ENCODE measurements at places on chromosomes 4 and X.

DNA sequence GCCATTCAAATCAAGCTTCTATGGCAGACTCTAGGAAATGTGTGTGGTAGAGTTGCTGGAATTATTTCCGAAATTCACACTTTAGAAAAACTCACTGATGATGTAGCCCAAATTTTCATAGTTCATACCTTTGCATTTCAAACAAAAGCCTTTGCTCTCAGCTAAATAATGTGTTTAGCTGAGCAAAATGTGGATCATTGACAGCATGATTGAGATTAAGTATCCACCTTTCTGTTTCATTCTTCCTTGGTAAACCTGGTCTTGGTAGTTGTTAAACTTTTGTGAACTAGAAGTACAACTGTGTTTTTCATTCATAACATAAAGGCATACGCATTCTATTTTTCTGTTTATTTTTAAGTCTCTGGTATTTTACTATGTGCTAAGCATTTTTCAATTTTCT lies 7.2 kb downstream of the PCDH7 start:
- DNase-seq, result no peak

DNA sequence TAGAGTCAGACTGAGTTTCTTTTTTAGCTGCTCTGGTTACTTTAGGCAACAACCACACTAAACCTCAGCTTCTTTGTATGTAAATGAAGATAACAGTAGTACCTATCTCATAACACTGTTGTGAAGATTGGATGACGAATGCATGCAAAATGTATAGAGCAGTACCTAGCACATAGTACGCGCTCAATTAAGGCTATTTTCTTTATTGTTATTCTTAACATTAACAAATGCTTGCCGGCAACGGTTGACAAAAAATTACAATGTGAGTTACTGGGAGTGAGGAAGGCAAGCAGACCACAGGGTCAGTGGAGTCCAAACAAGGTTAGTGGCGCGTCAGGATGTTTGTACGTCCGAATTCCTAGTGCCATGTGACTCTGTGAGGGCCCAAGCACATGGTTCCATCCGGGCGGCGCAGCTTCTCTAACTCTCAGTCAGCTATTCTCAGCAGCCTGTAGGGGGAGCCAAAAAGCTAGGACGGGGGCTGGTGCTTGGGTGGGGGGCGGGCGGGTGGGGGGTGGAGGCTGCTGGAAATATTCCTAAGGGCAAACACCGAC lies 821 bp upstream of the NALF2 start:
- DNase-seq, result no peak

- DNase-seq, result no peak
Observed at GRCh38 chr4:164136180-164136616, 617.7 kb upstream of the SMIM31 start.

DNA sequence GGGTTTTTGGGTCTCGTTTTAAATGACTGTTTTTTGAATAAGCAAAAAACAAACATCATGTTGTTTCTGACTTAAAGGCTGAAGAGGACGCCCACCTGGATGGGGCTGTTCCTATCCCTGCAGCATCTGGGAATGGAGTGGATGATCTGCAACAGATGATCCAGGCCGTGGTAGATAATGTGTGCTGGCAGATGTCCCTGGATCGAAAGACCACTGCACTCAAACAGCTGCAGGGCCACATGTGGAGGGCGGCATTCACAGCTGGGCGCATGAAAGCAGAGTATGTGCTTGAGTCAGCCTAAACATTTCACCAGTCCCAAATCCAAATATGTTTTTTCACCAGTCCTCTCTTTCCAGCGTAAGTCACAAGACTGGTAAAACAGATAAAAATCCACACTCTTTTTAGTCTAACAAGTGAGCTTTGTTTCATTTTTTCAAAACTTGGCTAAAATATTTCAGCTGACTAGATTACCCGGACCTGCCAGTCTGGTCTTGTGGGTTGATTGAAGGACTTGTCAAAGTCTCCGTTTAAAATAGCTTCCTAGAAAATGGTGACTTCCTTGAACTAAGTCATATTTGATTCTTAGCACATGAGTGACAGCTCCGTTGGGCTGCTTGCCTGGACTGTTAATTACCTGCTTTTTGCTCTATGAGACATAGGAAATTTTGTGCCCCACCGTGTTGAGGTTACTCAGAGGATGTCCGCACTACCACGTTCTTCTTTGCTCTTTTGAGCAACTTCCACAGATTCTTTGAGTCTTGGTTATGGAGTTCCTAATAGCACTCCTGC lies 20.8 kb downstream of the ENOPH1 start:
- no peak for DNase-seq

DNA sequence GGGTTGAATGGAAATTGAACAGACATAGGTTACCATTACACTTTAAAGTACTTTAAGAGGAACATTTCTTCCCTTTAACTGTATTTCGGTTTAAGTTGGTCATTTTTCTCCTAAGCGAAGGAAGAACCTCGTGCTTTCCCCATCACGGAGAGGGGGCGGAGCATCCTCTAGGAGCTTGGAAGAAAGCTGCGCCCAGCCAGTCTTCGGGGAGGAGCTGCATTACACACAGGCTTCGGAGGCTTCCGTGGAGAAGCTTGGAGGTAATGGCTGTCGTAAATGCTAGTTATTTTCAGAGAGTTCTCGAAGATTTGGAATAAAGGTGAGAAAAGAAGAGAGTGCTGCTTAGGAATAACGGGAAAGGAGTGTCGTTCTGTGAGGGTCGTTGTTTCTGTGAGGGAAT lies at the start of gene PWWP3B:
Gene PWWP3B, plus strand, starts transcription at position 199 of the 400 bp plus-strand sequence. CDS start 37,128 bp downstream, outside the sequence.
- no peak for DNase-seq

- no peak for DNase-seq
Observed at GRCh38 chr4:56786955-56787354, 34.5 kb downstream of the SPINK2 start.

DNA sequence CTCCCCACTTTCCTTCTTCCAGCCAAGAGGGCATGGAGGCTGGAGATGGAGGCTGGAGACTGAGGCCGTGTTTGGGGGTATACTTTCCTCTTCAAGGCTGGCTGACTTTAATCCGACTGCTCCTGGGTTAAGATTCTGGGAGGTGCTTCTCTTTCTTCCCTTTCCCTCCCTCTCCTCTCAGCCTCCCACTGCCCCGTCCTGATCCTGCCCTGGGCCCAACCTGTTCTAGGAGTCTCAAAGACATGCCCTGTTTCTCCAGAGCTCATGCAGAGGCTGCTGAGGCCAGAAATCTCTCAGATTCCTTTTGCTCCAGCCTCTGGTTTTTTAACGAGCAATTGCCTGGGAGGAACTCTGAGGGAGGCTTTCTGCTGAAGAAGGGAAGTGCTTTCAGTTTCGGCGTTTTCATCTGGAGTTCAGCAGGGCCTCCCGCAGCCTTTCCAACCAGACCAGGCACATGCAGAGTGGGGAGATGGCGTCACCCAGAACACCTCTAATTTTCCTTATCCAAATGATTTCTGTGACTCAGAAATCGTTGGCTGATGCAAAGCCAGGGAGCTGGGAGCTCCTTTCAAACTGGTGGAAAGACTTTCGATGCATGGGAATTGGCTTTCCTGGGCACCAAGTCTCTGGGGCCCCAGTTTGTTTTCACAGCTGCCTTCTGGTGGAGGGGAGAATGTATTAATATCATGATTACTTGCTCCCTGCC lies 34.5 kb upstream of the FAM9C start:
- DNase-seq, result no peak

DNA sequence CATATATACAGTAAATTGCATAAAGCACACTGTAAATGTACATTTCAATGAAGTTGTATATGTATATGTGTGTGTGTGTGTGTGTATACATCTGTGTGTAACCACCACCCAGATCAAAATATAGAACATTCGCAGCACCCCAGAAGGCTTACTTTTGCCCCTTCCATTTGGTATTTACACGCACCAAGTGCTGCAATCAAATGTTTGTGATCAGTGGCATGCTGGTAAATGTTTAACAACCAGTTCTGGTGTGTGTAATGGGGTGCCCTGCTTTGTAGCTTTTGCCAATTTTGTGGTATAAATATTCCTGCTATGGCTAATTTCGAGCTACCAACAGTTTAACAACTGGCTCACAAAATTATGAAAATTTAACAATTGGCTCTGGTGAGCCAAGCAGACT lies 101.3 kb downstream of the RTL5 start:
- DNase-seq, result no peak

DNA sequence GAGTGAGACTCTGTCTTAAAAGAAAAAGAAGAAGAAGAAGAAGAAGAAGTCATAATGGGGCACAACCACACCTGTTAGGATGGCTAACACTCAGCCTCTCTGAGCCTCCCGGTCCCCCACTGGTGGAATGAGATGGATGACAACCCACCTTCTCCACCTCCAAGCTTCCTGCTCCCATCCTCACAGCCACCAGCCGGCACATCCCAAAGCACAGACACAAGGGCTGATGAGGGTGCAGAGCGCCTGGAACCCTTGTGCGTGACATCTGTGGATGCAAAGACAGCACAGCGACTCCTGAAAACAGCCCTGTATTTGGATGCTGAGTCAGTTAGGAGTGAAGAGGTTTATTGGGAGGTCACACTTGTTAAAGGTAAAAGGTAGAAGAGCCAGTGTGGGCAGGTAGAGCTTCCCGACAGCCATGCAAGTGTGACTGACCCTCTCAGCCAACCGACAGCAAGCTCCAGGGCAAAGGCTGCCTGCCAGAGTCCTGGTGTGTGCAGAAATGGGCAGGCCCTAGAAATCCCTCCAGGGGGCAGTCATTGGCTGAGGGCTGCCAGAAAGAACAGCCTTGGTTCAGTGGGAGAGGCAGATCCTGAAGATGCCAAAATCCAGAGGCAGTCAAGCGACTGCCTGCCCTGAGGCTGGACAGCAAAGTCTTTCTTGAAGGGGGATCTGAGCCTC lies 26.6 kb upstream of the MAN2B2 start:
- DNase-seq, result no peak

GRCh38 chr4:48081196-48081595 lies 52.9 kb downstream of the TXK start:
- no peak for DNase-seq

DNA sequence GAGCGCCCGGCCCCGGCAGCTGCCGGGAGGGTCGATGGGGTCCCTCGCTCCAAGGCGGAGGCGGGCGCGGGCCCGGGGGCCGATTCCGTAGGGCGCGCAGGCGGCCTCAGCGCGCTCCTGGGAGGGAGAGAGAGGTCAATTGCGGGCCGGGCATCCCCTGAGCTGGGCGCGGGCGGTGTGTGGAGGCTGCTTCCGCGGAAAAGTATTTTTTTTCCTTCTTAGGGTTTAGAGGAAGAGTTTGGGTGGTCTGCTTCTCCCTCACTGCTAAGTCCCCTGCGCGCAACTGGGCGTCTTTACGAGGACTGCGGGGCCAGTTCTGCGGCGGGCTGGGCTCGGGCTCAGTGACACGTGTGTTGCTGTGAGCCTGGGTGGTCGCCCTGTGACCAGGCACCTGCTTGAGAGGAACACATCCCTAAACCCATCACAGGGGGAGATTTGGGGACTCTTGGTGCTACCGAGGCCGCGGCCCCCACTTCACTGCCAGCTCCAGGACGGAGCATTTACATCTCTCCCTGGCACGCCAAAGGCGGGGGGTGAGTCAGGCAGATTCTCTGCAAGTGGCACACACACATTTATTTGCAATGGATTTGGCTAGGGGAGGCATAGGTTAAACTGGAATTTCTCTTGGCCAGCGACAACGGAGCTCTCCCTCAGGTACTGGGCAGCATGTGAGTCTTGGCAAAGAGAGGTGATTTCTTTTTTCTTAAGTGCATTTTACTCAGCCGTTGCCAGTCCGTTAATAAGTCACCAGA lies 151.2 kb upstream of the SLC4A4 start:
- DNase-seq, result peak; percentile 14

GRCh38 chr4:4784379-4784778 lies 75.1 kb upstream of the MSX1 start:
- no peak for DNase-seq

- no peak for DNase-seq
Observed at GRCh38 chr4:169167957-169168858, 102.5 kb downstream of the SH3RF1 start.
